ENCODE measurements at places on chromosomes 6 and 20.

- DNase-seq: no peak
Measured at GRCh38 chr20:59618131-59618530, 13.8 kb downstream of the PHACTR3 start.

- no peak for DNase-seq
Measured at GRCh38 chr6:111113336-111114086, 26.2 kb downstream of the SLC16A10 start.

- peak; percentile 54 for DNase-seq
Measured at GRCh38 chr20:11777387-11778205, 140.1 kb upstream of the BTBD3 start.

DNA sequence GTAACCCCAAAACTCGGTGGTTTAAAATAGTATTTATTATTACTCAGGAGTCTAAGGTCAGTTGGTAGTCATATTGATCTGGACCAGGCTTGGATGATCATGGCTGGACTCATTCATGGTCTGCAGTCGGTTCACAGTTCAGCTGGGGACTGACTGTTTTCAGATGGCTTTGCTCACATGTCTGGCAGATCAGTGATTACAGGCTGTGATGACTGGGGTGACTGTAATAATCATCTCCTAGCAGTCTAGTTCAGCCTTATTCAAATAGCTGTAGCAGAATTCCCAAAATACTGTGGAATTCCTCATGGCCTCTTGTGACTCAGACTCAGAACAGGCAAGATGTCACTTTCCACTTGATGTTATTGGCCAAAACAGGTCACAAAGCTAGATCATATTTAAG is 16.4 kb upstream of the NT5DC1 start:
- no peak for DNase-seq

DNA sequence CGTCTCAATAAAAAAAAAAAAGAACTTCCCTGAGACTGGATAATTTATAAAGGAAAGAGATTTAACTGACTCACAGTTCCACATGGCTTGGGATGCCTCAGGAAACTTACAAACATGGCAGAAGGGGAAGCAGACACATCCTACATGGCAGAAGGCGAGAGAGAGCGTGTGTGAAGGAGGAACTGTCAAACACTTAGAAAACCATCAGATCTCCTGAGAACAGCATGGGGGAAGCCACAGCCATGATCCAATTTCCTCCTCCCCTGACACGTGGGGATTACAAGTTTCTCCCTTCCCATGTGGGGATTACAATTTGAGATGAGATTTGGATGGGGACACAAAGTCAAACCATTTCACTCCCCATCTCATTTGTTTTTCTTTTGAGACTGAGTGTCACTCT is 46.6 kb upstream of the TFAP2C start:
- no peak for DNase-seq

GRCh38 chr6:153231048-153231646 is 100.1 kb upstream of the RGS17 start:
- DNase-seq: peak; percentile 33

DNA sequence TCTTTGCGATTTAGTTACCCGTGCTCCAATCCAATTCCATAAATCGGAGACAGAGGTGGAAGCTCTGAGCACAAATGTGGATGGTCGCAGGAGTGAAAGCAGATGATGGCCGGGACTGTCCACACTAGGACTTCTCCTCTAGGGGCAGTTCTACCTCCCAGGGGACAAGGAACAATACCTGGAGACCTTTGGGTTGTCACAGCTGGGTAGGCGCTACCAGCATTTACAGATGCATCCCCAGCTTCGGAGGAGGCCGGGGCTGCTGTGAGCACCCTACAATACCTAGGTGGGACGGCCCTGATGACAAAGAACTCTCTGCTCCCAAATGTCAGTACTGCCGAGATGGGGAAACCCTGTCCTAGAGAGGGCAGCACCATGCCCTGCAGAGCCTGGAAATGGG is 195.9 kb upstream of the CDH4 start:
- no peak for DNase-seq

DNA sequence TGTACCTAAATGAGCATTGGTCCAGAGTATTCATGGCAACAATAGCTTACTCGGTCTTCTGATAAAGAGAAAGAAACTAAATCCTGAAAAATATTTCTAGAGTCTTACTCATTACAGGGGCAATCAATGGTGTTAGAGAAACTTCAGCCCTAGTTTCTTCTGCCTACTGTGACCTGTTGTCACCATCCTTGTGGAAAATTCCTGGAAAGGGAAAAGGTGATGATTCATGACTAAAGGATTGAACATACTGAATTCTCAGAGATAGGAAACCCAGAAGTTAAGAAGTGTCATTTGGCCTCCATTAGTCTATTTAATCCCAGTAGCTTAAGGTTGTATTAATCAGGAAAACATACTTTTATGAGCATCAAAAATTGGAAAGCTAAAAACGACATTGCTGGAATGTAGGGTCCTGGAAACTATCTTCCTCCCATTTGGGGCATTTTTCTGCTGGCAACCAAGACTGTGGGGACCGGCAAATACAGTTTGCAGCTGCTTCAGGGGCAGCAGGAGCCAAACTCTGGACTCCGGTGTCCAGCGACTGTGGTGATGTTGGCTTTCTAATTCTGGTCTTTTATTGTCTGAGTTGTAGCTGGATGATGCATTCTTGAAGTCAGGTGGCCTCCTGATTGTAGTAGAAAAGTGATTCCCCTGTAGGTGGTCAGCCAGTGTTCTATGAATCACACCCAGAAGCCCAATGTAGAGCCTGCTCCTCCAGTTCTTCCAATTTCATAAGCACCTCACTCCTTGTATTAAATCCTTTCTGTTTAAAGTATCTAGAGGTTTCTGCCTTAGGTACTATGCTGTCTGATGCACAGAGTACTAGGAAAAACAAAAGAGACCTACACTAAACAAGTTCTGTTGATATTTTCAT is 67.6 kb downstream of the LCA5 start:
- no peak for DNase-seq

GRCh38 chr6:3425574-3425973 is 31.3 kb downstream of the SLC22A23 start:
- DNase-seq: no peak

DNA sequence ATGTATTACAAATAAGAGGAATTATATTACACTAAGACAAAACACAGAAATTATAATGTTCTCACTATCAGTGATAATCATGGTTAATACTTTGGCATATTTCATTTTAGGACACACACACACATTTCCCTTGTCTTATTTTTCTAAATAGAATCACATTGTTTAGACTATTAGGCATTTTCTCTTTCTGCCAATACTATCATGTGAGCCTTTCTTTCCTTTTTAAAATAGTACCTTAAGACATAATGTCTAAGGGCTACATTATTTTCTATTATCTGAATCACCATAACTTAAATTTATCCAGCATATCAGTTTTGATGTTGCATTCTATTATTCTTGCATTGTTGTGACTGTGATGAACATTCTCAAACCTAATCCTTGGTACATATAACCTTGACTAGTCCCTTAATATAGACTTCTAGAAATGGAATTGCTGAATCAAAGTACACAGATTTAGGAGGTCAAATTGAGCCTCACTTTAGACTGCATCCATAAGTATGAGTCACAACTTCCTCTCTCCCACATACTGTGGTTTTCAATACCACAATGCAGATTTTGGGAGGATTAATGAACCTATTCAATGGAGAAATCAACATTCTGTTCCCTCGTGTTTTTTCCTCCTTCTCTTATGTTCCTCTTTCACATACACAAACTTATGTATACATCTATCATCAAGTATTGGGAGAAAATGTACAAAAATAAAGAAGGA is 212.6 kb downstream of the MOXD1 start:
- DNase-seq: no peak

GRCh38 chr6:101110814-101111213 is 229.7 kb upstream of the ASCC3 start:
- DNase-seq: no peak

- DNase-seq: no peak
Measured at GRCh38 chr6:122066200-122066599, 333.3 kb upstream of the HSF2 start.

GRCh38 chr20:58127701-58128111 is 100.7 kb downstream of the ANKRD60 start:
- no peak for DNase-seq

DNA sequence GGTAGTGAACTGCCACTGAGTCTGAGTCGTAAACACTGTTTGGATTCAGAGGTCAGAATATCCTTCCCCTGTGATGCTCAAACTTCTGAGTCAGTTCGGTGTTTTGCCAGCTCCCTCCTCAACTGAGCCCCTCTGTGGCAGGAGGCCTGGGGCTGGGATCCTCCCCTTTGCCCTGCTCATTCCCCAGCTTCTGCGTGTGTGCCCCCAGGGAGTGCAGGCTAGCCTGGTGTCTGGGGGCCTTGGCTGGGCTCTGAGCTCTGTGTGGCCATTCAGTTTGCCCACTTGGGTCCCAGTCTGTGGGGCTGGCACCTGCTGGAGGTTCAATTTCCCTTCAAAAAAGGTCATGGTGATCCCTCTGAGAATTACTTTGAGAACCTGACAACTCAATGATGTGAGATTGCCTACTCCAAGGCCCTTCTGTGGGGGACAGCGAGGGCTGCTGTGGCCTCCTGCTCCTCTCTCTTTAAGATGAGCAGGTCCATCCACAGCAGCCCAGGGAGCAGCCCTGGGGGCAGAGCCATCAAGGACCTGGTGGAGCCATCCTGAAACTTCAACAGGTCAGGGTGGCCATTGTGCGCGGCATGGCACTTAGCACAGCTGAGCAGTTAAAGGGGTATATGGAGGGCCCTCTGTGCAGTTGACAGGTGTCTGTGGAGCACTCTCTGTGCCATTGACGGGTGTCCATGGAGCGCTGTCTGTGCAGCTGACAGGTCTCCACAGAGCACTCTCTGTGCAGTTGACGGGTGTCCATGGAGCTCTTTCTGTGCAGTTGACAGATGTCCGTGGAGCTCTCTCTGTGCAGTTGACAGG is 147.2 kb downstream of the SYCP2 start:
- DNase-seq: no peak

DNA sequence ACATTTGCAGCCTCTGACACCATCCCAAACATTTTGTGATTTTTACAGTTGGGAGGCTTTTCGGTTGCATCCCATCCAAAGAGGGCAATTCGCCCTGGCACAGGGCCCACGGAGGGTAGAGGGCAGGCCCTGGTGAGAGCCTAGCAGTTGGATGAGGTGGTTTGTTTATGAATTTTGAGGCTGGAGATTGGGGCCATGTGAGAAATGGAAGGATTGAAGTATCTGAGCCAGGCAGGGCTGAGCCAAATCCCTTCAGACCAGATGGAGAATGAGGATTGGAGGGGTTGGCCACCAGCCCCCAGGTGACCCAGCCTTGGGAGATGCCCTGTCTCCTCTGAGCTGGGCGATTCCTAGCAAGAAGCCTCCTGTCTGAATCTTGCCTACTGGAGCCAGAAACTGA is 52.6 kb upstream of the CCDC167 start:
- no peak for DNase-seq

GRCh38 chr6:99613705-99614429 is 7.2 kb downstream of the PRDM13 start:
- DNase-seq: no peak

GRCh38 chr20:23998844-23999243 is 10.3 kb upstream of the GGTLC1 start:
- DNase-seq: no peak

- DNase-seq: no peak
Measured at GRCh38 chr6:73857341-73857890, 161.4 kb downstream of the CD109 start.

GRCh38 chr6:36677753-36678487 is 594 bp upstream of the CDKN1A start:
- no peak for DNase-seq

- DNase-seq: no peak
Measured at GRCh38 chr20:25321262-25321831, 69.3 kb downstream of the ABHD12 start.

- no peak for DNase-seq
Measured at GRCh38 chr6:140731741-140732140, 1357.3 kb upstream of the CITED2 start.

DNA sequence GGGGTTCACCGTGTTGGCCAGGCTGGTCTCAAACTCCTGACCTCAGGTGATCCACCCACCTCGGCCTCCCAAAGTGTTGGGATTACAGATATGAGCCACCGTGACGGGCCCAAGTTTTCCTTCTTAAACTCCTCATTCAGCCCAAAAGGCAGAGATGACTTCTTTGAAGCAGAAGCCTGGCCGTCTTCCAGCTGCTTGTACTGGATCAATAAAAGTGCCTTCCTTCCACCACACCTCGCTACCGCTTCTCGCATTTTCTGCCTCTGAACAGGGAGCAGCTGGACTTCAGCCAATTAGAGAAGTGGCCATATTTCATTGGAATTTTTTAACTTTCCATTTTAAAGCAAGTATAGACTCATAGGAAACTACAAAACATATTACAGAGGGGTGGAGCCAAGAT is 241.1 kb downstream of the PREX1 start:
- DNase-seq: no peak

DNA sequence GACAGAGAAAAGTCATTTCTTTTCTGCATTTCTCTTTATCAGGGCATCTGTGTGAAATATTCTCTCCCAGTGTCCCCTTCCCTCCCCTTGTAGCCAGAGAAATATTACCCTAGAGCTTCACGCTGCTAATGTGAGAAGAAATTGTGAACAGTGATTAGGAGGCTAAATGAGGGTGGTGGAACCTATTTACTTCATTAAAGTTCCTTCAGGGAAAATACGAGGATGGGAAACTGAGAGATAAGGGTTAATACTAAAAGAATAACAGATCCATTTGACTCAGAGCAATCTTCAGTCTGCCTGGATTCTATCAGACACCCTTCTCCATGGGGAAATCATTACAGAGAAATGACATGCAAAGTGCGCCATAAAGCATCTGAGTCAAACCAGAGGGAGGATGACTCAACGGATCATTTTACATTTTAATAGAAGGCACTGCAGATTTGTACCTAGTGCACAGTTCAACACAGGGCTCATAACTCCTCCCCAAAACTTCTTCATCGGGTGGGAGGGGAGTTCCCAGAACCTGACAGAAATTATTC is 131.3 kb downstream of the GJA10 start:
- no peak for DNase-seq

DNA sequence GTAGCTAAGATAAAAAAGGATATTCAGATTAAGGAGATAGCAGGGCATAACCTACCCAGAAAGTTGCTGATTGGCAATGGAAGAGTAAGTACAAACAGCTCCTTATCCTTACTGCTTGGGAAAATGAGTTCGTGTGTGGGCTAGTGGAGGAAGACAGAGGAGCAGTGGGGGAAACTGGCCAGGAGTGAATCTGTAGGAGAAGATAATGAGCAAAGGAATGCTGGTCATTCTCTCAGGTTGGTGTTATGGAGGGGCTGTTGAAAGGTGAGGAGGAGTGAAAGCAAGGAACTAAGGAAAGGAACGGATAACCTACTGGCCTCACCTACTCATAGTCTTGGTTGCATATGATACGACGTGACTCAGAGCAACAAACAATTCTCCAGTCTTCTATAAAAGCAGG is 7.3 kb upstream of the GJB7 start:
- DNase-seq: no peak

All from SHP77 (cell line).